ENCODE measurements at places on chromosomes 16 and 17.

- DNase-seq, result no peak
Observed at GRCh38 chr16:88061346-88062110, 110.3 kb downstream of the BANP start.

- no peak for DNase-seq
Observed at GRCh38 chr16:66127459-66128370, 238.8 kb upstream of the CDH5 start.

GRCh38 chr16:29009050-29009837 is 24.4 kb downstream of the LAT start:
- no peak for DNase-seq

DNA sequence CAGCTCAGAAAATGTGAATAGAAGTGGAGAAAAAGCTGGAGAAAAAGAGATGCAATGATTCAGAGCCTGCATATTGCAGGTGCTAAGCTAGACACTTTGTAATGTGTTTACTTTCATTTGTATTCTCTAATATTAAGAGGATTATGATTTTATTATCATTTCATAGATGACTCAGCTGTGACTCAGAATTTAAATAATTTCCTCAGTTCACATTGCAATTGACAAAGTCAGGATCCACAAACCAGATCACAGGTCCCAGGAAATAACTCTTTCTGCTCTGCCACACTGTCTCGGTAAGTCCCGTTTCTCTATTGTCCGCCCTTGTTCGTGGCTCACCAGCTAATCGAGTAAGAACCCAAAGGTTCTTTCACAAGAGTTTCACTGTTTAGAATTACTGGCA is 235.4 kb upstream of the MON1B start:
- no peak for DNase-seq

GRCh38 chr17:64327201-64327930 is 63.3 kb downstream of the PECAM1 start:
- DNase-seq, result no peak

DNA sequence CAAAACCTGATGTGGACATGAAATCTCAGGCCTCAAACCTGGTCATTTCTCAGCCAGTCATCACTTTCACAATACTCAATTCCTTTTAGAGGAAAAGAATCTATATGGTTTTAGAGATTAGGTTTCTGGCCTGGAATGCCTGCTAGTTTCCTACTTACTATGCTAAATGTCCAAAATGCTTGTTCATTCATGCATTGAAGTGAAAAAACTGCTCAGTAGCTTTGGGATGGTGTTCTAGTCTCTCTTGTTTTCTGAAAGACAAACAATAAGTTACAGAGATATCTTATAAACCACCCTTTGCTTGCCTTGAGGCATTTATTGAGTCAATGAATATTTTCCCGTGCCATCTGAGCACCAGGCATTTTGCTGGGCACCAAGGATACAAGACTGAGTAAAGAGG is 1146.5 kb upstream of the GOT2 start:
- no peak for DNase-seq

DNA sequence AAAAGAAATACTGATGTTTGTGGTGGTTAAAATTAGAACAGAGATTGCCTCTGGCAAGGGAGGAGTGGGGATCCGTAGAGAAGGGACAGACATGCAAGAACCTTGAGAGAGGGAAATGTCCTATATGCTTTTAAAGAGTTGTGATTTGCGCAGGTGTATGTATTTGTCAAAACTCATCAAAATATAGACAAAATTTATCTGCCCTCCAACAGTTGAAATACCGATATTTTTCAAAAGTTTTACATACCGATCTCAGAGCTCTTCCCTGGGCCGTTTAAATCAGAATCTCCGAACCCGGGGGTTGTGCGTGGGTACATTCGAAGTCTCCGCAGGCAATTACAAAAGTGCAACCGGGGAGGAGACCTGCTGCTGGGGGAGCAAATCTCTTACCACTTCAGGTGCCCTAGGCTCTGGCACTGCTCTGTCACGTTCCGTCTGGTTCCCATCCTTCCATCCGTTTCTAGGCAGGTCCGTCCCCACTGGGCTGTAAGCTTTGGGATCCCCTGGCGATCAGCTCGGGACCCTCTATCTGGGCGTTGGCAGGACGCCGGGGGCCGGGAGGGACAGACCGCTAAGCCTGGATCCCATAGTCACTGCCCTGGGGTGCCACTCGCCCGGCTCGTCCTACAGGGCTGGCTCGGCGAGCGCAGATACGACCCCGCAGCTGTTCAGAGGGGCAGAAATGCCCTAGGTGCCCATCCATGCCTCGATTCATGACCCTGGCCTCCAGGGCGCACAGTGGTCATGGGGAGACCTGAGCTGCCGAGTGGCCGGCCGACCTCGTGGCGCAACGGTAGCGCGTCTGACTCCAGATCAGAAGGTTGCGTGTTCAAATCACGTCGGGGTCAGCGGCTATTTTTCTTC is 4.2 kb downstream of the BORCS6 start:
- no peak for DNase-seq

- DNase-seq, result no peak
Observed at GRCh38 chr17:62966426-62967204, 580 bp downstream of the TANC2 start.

DNA sequence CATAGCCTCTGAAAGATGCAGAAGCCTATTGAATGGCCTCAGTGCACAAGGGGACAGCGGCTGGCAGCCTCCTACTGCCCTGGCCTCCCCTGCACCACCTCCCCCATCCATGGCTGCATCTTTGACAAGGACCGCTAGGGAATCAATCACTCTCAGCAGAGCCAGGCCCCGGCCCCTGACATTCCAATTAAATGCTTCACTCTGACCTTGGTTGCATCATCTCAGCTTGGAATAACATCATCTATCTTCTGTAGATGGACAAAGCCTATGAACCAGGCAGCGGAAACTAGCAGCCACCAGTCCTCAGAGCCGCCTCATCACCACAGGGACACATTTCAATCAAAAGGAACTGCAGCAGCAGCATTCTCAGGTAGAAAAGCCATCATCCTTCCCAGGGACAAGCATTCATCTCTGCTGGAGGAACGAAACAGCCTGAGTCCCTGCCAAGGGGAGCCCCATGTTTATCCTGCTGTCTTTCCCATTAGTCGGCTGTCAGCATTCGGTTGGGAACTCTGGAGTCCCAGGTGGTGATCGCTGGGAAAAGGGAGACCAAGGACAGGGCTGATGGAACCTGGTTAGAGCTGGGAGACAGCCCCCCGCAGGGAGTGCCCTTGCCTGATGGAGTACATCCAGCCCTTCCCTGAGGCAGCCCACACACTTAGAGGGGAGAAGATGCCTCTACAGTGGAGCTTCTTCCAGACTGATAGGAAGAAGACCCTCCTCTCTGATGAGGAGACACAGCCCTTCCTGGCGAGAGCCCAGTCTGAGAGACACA is 11.5 kb upstream of the TMEM132E start:
- DNase-seq, result no peak

DNA sequence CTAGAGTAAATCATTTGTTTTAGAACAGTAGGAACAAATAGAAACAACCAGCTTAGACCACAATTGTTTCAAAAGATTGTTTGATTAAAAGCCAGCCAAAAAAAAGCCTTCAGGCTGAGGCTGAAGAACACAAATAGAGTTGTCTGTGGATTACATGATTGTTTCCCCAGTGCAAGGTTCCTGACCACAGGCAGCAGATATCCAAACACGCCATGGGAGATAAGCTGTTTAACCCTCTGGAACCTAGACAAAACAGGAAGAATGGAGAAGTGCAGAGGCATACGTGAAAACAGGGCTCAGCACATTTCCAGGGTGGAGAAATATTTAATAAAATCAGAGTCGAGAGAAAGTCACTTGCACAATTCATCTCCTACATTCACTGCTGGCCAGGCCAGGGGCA is 21.0 kb downstream of the ATPAF2 start:
- no peak for DNase-seq
